Lower leg skin (tissue), 4 donors: ENCODE measurements at places on chromosomes 1 and 21.

DNA sequence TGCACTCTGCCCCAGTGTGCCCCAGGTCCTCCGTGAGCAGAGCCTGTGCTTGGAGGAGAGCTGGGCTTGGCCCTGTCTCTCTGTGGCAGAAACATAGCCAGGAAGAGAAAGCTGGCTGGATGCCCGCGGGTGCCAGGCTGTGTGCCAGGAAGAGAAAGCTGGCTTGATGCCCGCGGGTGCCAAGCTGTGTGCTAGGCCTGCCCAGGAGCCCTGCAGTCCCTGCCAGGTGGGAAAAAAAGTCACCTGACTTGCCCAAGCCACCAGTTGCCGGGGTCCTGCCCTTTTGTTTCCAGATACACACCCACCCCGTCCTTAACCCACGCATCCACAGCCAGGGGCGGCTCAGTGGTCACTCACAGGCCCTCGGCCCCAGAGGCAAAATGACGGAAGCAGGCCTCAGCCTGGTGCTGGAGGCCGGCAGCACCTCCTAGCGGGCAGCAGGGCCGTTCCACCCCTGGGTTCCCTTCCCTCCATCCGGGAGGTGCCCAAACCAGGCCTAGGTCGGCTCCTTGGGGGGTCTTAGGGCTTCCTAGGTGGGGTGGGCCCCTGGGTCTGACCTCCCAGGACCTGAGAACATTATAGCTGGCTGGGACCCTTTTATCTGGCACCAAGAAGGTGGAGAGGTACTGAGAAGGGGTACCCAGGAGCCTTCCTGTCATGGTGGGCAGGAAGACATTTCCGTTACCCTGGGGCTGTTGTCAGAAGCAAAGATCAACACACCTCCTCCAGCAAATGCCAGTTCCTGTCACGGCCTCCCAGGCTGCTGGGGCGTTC lies 9.1 kb downstream of the ITGB2 start:
- peak; percentile 73 for DNase-seq

DNA sequence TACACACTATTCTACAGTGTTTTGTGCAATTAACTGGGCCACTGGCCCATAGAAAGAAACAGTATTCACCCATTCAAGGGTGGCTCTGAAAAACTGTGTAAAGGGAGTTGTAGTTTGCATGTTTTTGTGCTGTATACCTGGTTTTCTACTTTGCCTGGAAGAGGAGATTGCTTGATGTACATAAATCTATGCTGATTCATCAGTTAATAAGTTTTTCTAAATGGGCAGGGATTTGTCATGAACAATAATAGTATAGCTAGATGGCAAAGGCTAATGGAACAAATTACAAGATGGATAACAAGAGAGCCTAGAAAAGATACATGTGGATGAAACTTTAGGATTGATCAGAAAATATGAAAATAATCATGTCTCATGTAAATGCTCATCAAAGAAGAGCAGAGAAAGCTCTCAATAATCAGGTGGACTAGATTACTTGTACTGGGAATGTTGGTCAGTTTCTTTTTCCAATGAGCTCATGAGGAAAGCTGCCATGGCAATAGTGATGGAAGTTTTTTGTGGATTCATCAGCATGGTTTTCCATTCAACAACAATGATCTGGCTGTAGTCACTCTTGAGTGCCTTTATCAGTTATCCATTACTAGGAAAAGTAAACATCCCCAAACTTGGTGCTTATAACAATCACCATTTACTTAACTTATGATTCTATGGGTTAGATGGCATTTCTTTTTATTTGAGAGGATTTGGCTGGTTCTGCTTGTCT lies 602.8 kb downstream of the BRINP3 start:
- DNase-seq = no peak

GRCh38 chr1:25033828-25034705 lies 104.0 kb upstream of the RUNX3 start:
- peak; percentile 28 for DNase-seq

- DNase-seq = no peak
Measured at GRCh38 chr1:155942578-155943141, 1.2 kb downstream of the RXFP4 start.
